Activated naive CD4-positive, alpha-beta T cell treated with Interleukin-2 at 50 U/mL for 16 hours (primary cell): ENCODE measurements at places on chromosomes 13 and 19.

DNA sequence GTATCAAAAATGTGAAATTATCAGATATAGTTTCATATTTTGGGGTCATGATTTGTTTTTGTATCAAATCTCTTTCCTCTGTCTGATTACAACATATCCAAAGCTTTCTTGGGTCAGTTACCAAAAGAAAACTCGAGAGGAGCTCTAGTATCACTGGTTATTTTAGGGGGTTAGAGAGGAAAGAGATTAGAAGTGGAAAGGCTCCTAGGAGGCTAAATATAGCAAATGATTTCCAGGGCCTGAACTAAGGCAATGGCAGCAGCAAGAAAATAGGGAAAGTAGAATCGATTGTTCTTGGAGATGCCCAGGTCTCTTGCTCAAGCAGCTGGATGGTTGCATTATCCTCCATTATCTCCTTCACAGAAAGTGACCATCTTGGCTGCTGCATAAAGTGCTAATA, 72.9 kb downstream of the NHLRC3 start:
- no peak for DNase-seq

DNA sequence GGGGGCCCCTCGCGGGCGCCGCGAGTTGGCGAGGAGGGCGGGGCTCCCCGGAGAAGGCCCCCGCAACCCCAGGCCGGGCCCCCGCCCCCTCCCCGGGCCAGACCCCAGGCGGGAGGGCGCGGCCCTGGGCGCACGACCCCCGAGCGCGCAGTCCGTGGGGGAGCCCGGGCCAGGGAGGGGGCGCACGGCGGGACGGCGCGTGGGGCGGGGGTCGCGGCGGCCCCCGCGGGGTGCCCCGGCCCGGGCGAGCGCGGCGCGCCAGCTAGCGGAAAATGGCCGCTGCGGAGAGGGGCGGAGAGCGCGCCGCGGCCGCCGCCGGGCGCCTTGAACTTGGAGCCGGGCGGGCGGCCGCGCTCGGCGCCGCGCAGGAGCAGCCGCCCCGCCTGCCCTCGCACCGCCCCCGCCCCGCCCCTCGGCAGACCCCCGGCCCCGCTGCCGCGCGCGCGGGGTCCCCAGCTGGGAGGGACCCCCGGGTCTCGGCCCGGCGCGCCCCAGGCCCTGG, 6.4 kb upstream of the NFIC start:
- peak; percentile 30 for DNase-seq

DNA sequence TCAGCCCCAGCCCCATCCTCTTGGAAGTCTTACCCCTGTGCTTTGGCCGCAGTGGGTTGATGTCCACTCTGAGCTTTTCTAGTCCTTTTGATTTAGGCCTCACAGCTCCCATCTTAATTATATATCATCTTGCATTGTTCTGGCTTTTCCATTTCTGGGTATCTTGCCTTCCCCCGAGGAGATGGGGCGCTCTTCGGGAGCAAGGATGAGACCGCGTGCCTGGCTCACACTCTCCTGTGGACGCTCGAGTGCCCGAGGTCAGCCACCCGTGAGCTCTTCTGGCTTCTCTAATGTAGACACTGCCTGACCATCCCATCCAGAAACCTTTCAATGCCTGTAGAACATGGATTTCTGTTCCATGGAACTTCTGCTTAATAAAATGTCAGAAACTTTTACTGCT, 53.5 kb upstream of the GPR183 start:
- no peak for DNase-seq

- DNase-seq = peak; percentile 8
Measured at GRCh38 chr13:102399791-102400674, 1.8 kb downstream of the FGF14 start.

- no peak for DNase-seq
Measured at GRCh38 chr19:6376512-6377190, 918 bp upstream of the PSPN start.

DNA sequence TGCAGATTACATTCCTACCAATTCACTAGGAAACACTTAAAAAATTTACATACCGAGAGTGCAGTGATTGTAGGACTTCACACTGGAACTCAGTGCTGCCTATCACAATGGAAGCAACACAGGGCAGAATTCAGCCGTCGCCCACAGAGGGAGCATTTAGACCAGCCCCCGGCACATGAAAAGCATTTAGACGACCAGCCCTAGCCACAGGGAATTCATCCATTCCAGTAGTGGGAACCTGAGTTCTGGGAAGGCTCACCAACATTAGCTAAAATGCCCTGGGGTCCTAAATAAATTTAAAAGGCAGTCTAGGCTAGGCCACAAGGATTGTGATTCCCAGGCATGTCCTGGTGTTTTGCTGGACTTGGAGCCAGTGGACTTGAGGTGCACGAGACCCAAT, 155.2 kb downstream of the LIG4 start:
- no peak for DNase-seq

GRCh38 chr19:58558623-58559274, 338 bp upstream of the UBE2M start:
- peak; percentile 99 for DNase-seq

GRCh38 chr19:23075031-23075733, 41.6 kb upstream of the ZNF730 start:
- DNase-seq = no peak

GRCh38 chr19:47768604-47769003, 9.9 kb upstream of the SELENOW start:
- no peak for DNase-seq
